ENCODE measurements at places on chromosomes 5 and 9. TPM values are rescaled to one million over a fixed set of nuclear protein-coding genes. Genes with fewer than 3 reads are reported as not detected.

PLAC8L1 gene
- polyA plus RNA-seq, result not detected

SH3PXD2B gene
- not detected for polyA plus RNA-seq

SREK1 gene
- 21.8 TPM for polyA plus RNA-seq

TNFSF15 gene
- not detected for polyA plus RNA-seq

GRCh38 chr9:75229605-75230332 lies 141.5 kb downstream of the OSTF1 start:
- no peak for DNase-seq

GRCh38 chr9:27569406-27569805 lies 3.9 kb downstream of the C9orf72 start:
- DNase-seq, result no peak

DNA sequence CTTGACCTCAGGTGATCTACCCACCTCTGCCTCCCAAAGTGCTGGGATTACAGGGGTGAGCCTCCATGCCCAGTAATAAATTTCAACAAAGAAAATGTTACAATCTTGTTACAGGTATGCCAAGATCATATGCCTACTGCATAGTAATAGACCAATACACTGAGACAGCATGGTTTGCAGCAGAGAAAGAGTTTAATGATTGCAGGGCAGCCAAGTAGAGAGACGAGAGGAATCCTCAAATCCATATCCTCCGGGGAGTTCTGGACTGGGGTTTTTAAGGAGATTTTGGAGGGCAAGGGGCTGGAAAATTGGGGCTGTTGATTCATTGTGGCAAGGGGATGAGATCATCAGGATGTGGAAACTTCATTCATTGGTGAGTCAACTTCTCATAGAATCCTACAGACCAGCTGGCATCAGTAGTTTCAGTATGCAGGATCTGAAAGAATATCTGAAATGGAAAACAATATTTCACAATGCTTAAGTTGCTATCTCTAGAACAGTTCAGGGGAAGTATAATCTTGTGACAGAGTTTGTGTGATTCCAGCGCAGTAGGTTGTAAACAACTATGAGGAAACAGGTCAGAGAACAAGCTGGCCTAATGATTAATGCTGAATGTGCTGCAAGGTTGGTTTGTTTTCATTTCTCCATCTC lies 14.8 kb upstream of the TUT7 start:
- DNase-seq, result no peak

DNA sequence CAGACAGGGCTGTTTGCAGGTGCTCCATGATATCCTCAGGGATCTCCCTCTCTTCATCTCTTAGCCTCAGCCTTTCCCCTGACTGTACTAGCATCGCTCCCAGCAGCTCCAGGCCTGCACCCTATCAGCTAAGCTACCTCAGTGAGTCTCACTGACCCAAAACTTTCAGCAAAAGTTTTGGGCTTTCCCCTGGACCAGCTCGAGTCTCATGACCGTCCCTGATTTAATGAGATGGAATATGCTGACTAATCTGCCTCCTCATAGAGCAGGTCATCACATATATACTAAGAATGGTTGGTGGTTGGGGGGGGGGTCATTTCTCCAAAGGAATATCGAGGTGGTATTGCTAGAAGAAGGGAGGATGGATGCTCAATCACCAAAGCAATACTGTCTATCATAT lies 151.5 kb downstream of the NR3C1 start:
- no peak for DNase-seq

DNA sequence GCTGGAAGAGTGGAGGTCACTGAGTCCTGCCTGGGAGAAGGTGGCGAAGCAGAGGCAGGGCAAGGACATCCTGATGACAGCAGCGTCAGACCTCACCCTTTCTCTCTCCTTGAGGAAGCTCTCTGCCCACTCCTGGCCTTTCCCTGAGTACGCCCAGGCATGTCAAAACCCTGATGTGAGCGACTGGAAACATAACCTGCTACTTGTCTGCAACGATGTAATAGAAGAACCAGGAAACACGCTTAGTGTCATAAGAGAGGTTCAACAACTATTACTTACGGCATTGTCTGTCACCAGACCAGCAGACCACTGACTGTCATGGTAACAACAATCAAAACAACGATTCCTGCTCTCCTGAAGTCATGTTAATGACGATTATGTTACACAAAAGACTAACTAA lies 152.4 kb downstream of the ACTL7B start:
- no peak for DNase-seq

Data from CD8-positive, alpha-beta memory T cell (primary cell).